ENCODE measurements at places on chromosomes 16 and 17.

DNA sequence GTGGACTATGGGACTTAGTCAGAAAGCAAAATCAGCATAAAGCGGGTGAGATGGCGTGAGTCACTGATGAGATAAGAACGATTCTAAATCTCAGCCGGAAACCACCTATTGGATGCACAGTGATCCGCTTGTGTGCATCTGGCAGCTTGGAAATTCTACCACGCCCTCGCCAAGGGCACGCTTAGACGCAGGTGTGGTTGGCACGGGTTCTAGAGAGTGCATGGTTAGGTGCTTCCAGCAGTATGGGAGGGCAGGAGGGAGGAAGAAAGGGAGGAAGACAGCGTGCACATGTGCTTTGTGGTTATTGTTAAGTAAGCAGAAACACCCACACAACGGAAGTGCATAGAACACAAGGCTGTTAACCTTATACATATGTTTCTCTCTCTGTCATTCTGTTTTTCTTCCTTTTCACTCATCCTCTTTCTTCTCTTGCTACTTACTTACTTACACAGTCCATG lies 374.0 kb upstream of the ASIC2 start:
- DNase-seq, result peak; percentile 1

GRCh38 chr16:24853830-24854229 lies 8.1 kb downstream of the SLC5A11 start:
- DNase-seq, result no peak

GRCh38 chr17:36869856-36870719 lies 67.2 kb upstream of the LHX1 start:
- no peak for DNase-seq

GRCh38 chr17:43572368-43572980 lies 26.3 kb upstream of the ETV4 start:
- no peak for DNase-seq

DNA sequence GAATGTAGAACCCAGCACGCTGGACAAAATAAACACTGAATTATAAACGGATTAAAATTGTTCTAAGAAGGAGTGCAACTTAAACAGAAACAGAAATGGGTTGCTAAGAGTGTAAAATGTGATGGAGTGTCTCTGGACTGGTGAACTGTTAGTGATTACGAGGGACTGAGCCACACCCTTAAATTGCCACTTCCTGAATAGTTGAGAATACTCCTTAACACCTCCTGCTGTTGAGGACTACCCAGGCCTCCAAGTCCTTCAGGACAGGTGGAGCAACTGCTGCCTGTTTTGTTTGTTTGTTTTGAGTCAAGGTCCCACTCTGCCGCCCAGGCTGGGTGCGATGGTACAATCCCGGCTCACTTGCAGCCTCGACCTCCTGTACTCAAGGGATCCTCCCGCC lies 25.8 kb upstream of the IRF8 start:
- DNase-seq, result no peak

DNA sequence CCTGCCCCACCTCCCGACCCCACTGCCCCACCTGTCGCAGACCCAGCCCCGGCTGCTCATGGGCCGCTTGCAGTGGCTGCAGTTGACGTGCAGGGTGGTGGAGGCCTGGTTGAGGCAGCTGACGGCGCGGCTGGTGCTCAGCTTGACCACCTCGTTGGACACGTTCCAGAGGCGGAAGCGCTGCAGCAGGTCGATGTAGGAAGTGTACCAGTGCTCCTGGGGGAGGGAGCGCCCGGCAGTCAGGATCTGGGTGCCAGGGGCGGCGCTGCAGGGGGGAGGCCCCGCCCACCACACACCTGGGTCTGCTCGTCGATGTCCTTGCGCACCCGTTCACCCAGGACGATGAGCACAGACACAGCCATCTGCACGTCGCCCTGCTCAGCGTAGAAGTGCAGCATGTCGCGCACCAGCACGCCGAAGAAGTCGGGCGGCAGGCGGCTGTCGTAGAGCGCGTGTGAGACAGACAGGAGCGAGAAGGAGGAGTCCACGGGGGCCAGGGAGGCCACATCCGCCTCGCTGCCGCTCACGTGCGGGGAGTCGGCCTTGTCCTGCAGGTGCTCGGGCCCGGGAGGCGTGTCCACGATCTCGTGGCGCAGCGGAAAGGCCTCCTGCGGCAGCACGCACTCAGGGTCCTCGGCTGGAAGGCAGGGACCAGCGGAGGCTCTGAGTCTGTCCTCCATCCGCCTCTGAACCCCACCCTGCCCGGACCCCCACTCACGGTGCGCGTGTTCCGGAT lies 995 bp upstream of the JMJD8 start:
- no peak for DNase-seq

DNA sequence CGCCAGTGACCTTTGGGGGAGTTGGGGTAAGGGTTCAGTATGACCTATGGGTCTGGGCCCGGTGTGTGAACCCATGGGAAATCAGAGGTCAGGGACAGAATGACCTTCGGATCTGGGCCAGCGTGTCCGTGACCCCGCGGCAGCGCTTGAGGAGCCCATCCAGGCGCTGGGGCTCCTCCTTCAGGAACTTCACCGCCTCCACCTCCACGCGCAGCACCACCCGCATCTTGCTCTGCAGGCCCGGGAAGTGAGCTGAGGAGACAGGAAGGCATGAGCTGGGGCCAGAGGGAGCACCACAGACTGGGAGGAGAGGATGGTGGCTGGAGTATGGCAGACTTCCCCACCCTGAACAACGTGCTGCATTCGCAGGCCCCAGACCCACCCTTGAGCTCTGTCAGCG lies 53.4 kb downstream of the SRCIN1 start:
- no peak for DNase-seq

DNA sequence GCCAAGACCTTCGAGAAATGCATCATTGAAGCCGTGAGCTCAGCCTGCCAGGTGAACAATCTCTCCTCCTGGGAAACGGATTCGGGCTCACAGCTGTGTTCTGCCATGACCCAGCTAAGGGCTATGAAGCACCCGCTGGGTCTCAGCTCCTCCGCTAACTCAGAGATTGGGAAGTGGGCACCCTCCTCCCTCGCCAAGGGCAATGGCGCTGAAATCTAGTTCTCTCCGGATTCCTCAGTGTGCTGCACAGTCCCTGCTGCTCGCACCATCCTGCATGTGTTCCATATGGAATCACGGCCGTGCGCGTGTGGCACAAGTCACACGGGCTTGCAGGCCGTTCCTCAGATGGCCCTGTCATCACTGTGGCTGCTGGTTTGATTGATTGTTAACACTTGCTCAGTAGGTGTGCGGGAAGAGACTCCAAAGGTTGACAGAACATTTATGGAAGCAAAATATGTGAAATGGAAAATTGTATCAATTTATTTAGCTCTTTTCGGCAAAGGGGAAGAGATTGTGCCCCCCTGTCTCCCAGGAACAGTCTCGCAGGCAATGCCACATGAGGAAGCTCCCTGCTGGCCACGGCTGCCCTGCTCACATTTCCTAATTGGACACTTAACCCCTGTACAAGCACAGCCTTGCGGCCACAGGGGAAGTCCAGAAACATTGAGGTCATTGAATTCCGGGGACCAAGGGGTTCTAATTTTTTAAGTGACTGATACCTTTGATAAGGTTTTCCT lies 58.8 kb downstream of the RNF213 start:
- DNase-seq, result no peak

GRCh38 chr16:2866431-2866830 lies 8.5 kb upstream of the PRSS22 start:
- DNase-seq, result no peak

DNA sequence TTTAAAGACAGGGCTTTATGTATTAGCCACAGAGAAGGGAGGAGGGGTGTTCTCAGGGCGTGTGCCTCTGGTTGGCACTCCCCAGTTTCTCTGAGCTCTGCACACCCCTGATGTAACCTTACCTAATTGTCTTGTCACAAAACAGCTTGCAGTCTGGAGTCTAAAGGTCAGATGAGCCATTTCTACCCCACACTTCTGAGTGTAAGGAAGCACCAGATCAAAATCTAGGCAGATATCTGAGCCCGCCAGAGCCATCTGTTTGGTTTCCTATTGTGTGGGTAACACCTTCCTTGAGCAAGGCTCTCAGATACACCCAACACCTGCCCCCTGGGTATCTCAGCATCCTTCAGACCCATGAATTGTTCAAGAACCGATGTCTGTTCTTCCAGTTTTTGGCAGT lies 15.5 kb downstream of the CDH1 start:
- no peak for DNase-seq

GRCh38 chr16:87350031-87350430 lies 32.8 kb upstream of the C16orf95 start:
- DNase-seq, result no peak

GRCh38 chr17:15451680-15452079 lies 15.7 kb downstream of the CDRT4 start:
- no peak for DNase-seq

- no peak for DNase-seq
Measured at GRCh38 chr16:23378256-23378655, 74.7 kb downstream of the COG7 start.

- no peak for DNase-seq
Measured at GRCh38 chr17:82372249-82373071, 895 bp downstream of the UTS2R start.

DNA sequence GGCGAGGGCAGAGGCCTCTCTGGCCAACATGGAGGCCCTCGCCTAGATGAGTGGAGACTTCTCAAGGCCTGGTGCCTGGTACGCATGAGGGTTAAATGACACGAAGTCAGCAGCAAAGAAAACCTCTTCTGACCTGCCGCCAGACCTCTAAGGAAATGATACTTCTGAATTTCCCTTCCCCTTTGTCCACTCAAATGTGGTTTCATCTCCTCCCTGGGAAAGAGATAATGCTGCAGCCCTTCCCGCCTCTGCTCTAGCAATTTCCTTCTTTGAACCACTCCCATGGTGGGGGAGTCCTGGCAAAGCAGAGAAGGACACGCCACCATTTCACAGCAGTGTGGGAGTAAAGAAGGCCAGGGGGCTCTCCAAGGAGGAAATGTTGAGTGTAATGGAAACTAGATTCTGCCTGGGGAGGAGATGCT lies 65.7 kb upstream of the BCAR1 start:
- DNase-seq, result no peak

GRCh38 chr16:14606102-14606501 lies 24.0 kb downstream of the PARN start:
- no peak for DNase-seq

DNA sequence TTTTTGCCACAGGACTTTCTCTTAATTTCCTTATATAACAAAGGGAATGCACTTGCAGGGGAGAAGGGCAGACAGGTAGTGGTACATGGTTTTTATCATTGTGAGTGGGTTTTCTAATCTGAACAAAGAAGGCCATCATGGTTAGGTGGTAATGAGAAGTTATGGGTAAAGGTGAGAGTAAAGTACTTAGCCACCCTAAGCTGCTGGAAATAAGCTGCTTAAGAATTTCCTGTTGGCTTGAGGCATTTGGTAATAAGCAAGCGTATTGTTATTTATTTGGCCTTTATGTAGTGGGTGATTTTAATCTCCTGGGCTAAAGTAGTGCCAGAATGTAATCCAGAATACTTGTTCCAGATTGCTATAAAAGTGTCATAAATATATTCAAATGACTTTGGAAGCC lies 27.1 kb downstream of the TAC4 start:
- DNase-seq, result no peak

GRCh38 chr17:64074704-64075426 lies 54.4 kb upstream of the ICAM2 start:
- no peak for DNase-seq

GRCh38 chr17:15247891-15248529 lies 17.1 kb downstream of the PMP22 start:
- no peak for DNase-seq

- no peak for DNase-seq
Measured at GRCh38 chr17:37309051-37309450, 66.7 kb upstream of the C17orf78 start.

GRCh38 chr17:36617773-36618172 lies 16.4 kb downstream of the MRM1 start:
- no peak for DNase-seq

GRCh38 chr16:4685776-4686496 lies 7.4 kb upstream of the NUDT16L1 start:
- DNase-seq, result no peak

- DNase-seq, result no peak
Measured at GRCh38 chr16:2429771-2430663, 770 bp downstream of the CCNF start.

GRCh38 chr16:70428178-70428998 lies 10.5 kb downstream of the ST3GAL2 start:
- peak; percentile 37 for DNase-seq

DNA sequence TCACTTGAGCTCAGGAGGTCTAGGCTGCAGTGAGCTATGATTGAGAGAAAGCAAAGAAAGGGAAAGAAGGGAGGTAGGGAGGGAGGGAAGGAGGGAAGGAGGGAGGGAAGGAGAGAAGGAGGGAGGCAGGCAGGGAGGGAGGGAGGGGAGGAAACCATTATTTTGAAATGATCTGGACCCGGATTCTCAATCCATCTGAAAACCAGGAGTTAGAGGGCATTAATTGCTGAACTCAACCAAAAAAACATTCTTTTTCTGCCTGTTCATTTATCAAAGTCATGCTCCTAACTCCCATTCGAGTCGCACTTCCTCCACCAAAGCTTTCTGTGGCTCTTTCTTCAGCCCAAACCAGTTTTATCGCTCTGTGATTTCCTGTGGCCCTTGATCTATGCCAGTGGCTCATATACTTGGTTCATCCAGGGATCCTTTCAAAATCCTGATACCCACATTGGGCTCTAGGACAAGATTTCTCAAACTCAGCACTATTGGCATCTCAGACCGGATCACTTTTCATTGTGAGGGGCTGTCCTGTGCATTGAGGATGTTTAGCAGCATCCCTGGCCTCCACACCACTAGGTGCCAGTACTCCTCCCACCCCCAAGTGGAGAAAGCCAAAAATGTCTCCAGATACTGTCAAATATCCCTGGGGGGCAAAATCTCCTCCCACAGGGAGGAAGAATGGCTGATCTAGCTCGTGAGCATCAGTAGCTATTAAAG lies 38.2 kb downstream of the CMTM4 start:
- DNase-seq, result no peak

GRCh38 chr16:19523184-19523558 lies 571 bp upstream of the CCP110 start:
- DNase-seq, result no peak

- DNase-seq, result no peak
Measured at GRCh38 chr16:11743308-11744074, 834 bp upstream of the TXNDC11 start.

GRCh38 chr17:82446649-82447048 lies 3.9 kb downstream of the CYBC1 start:
- no peak for DNase-seq

GRCh38 chr17:33099906-33100305 lies 108.3 kb downstream of the SPACA3 start:
- no peak for DNase-seq

DNA sequence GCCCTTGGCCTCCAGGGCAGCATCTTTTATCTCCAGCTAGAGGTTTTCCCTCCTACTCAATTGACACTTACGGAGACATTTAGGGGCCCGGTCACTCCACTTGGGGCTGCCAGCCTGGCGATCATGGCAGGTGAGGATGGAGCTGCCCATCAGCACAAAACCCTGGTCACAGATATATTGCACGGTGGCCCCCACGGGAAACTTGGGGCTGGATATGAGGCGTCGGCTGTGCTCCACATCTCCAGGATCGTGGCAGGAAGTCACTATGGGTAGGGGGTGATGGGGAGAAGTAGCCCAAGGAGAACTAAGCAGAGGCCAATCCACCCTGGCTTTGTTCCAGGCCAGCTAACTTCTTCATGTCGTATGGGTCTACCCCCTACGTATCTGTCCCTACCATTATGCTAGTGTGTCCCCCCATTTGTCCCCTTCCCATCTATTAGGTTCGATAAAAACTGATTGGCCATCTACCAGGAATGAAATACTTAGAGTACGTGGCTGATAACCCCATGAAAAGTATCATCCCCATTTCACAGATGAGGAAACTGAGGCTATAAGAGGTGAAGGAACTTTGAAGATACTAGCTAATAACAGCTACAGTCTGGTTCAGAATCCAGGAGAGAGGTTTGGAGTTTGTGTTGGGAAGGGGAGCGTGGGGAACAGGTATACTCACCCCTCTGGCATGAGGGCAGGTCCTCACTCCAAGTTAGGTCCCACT lies 6.1 kb upstream of the PHF12 start:
- DNase-seq, result no peak

Measured in activated CD4-positive, alpha-beta T cell treated with anti-CD3 and anti-CD28 coated beads, Interleukin-2, amount 50 U/mL, for 24 hours (primary cell).